Aorta (tissue), 5 donors: ENCODE measurements at places on chromosomes 7 and 10.
A peak's percentile ranks its signal among the peaks of the same experiment; 100 is the strongest.

DNA sequence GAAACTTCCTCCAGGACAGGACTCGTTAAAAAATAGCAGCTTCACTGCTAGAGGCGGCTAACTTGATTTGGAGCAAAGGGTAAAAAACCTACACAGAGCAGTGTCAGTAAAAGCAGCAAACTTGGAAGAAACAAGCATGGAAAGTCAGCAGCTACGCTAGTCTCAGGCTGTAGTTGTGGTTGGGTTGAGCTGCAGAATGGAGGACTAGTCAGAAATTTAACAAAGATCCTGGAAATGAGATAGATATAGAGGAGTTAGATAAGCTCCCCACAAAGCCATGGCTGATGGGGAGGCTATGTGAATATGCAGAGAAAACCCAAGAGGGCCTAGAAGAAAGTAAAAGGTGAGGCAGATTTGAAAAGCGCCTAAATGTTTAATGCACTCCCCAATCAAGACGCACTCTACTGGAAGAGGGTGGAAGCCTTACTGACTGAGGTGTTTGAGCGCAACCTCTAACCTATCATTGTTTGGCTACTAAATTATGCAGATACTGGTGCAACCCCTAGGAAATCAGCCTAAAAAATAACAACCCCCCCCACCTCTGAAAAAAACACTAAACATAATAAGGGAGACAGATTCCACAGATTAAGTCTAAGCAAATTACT is 99.7 kb upstream of the TMEM168 start:
- no peaks in the 10 kb centered on the region for H3K27me3 ChIP-seq
- H3K4me3 ChIP-seq = no peak overlapping the region
- no peak overlapping the region for H3K27ac ChIP-seq

- no peak overlapping the region for H3K27ac ChIP-seq
- no peak for DNase-seq
- H3K4me3 ChIP-seq = no peak overlapping the region
- H3K36me3 ChIP-seq = no peaks in the 10 kb centered on the region
- peaks cover 10% of the 10 kb centered on the region for H3K4me1 ChIP-seq
Observed at GRCh38 chr10:91601212-91601611, 31.7 kb downstream of the PPP1R3C start.

GRCh38 chr7:75879771-75880184 is 944 bp downstream of the RHBDD2 start:
- no peaks in the 10 kb centered on the region for H3K4me1 ChIP-seq
- DNase-seq = no peak

GRCh38 chr7:82167558-82168314 is 275.8 kb downstream of the CACNA2D1 start:
- H3K27ac ChIP-seq = no peak overlapping the region
- no peak overlapping the region for H3K4me3 ChIP-seq
- no peaks in the 10 kb centered on the region for H3K4me1 ChIP-seq

GRCh38 chr10:77776487-77776886 is 138.9 kb upstream of the KCNMA1 start:
- H3K4me1 ChIP-seq = no peaks in the 10 kb centered on the region
- H3K4me3 ChIP-seq = no peak overlapping the region
- no peaks in the 10 kb centered on the region for H3K27me3 ChIP-seq
- no peaks in the 10 kb centered on the region for H3K36me3 ChIP-seq
- no peak overlapping the region for H3K27ac ChIP-seq
- DNase-seq = no peak

GRCh38 chr10:77724820-77725219 is 87.2 kb upstream of the KCNMA1 start:
- H3K27me3 ChIP-seq = no peaks in the 10 kb centered on the region
- DNase-seq = no peak
- H3K4me1 ChIP-seq = no peaks in the 10 kb centered on the region
- H3K36me3 ChIP-seq = no peaks in the 10 kb centered on the region
- no peak overlapping the region for H3K27ac ChIP-seq

- H3K27ac ChIP-seq = no peak overlapping the region
- no peaks in the 10 kb centered on the region for H3K36me3 ChIP-seq
- peak overlapping the region; percentile 37 for H3K4me3 ChIP-seq
- no peak for DNase-seq
- H3K4me1 ChIP-seq = no peaks in the 10 kb centered on the region
- H3K27me3 ChIP-seq = no peaks in the 10 kb centered on the region
Observed at GRCh38 chr7:107170051-107170915, 1.5 kb downstream of the HBP1 start.

GRCh38 chr10:63217120-63217605 is 84.0 kb downstream of the NRBF2 start:
- no peaks in the 10 kb centered on the region for H3K27me3 ChIP-seq
- peaks cover 2% of the 10 kb centered on the region for H3K36me3 ChIP-seq
- no peak for DNase-seq
- no peak overlapping the region for H3K4me3 ChIP-seq

GRCh38 chr10:113958631-113959382 is 84.9 kb upstream of the ADRB1 start:
- H3K4me1 ChIP-seq = peaks cover 2% of the 10 kb centered on the region
- DNase-seq = peak; percentile 80
- H3K27ac ChIP-seq = peak overlapping the region; percentile 79
- H3K4me3 ChIP-seq = no peak overlapping the region
- no peaks in the 10 kb centered on the region for H3K27me3 ChIP-seq
- no peaks in the 10 kb centered on the region for H3K36me3 ChIP-seq

- H3K27me3 ChIP-seq = no peaks in the 10 kb centered on the region
- DNase-seq = no peak
- peaks cover 4% of the 10 kb centered on the region for H3K4me1 ChIP-seq
- no peaks in the 10 kb centered on the region for H3K36me3 ChIP-seq
- peak overlapping the region; percentile 97 for H3K27ac ChIP-seq
Observed at GRCh38 chr10:77586719-77587415, 50.7 kb downstream of the KCNMA1 start.
